ENCODE measurements at places on chromosomes 1 and 21.

- DNase-seq: no peak
Measured at GRCh38 chr1:33031506-33031905, 5.2 kb downstream of the AK2 start.

DNA sequence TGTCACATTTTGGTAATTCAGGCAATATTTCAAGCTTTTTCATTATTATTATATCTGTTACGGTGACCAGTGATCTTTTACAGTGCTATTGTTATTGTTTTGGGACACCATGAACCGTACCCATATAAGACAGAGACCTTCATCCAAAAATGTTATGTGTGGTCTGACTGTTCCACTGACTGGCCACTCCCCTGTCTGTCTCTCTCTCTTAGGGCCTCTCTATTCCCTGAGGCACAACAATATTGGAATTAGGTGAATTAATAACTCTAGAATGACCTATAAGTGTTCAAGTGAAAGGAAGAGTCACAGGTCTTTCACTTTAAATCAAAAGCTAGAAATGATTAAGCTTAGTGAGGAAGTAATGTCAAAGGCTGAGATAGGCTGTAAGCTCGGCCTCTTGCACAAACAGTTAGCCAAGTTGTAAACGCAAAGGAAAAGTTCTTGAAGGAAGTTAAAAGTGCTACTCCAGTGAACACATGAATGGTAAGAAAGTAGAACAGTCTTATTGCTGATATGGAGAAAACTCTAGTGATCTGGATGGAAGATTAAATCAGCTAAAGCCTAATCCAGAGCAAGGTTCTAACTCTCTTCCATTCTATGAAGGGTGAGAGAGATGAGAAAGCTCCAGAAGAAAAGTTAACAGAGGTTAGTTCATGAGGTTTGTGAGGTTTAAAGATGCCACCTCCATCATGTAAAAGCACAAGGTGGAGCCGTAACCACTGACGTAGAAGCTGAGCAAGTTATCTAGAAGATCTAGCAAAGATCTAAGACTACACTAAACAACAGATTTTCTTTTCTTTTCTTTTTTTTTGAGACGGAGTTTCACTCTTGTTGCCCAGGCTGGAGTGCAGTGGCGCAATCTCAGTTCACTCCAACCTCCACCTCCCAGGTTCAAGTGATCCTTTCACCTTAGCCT lies 19.7 kb upstream of the DIPK1A start:
- no peak for DNase-seq

- DNase-seq: no peak
Measured at GRCh38 chr1:84493747-84494146, 12.4 kb upstream of the SPATA1 start.

DNA sequence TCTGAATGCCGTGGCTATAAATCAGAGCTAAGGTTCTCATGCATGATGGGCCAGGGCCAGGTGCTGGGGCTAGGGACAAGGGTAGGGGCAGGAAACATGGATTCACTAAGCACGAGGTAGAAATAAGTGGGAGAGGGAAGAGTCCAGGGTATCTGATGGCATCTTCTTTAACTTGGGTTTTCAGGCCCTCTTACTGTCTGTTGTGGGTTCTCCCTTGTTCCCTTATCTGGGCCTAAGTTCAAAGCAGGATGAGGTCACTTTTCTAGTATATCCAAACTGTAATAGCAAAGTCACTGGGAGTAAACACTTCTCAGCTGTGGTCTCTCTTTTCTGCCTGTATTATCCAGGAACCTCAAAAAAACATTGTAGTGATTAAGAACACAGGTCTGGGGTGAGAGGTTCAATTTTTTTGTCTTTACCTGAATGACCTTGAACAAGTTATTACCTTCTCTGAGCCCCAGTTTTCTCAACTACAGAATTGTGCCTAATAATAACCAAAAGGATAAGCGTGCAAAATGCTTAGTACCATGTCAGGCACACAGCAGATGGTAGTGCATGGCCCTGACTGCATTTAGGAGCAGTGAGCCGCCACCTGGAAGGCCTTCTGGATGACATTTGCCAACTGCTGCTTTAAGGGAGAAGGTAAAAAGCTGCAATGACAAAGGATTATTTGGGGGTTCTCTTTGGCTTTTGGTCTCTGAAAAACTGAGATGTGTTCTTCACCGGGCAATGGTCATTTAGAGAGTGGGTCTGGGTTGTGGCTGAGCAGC lies 53.6 kb upstream of the A3GALT2 start:
- no peak for DNase-seq

GRCh38 chr1:1609822-1610485 lies 5.3 kb upstream of the MIB2 start:
- no peak for DNase-seq

DNA sequence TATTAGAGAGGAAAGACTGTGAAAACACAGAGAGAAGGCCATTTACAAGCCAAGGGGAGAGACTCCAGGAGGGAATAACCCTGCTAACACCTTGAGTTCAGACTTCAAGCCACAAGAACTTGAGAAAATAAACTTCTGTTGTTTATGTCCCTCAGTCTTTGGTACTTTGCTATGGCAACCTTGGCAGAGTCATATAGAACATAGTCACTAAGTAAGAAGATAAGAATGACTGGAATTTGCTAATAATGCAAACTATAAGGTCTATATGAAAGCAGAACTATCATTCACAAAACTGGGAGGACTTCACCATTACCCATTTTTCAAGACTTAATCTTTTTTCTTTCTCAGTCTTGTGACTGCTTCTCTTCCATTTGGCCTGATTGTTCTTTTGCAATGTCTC lies 767.3 kb upstream of the ADAMTS5 start:
- DNase-seq: no peak
